ENCODE measurements at places on chromosomes 1 and 21. TPM values are rescaled to one million over a fixed set of nuclear protein-coding genes. Genes with fewer than 3 reads are reported as not detected.

CSF3R gene
- polyA plus RNA-seq, result not detected

AADACL4 gene
- polyA plus RNA-seq, result not detected

SIK1 gene
- 0.32 TPM for polyA plus RNA-seq

GJB4 gene
- polyA plus RNA-seq, result not detected

TDRD5 gene
- polyA plus RNA-seq, result not detected

ZNF695 gene
- polyA plus RNA-seq, result not detected

SNAPIN gene
- polyA plus RNA-seq, result 43.2 TPM

SELE gene
- polyA plus RNA-seq, result not detected

KRTAP19-8 gene
- not detected for polyA plus RNA-seq

EFCAB14 gene
- polyA plus RNA-seq, result 17.9 TPM

MAP3K21 gene
- polyA plus RNA-seq, result 1.8 TPM

CD84 gene
- polyA plus RNA-seq, result not detected

MEX3A gene
- polyA plus RNA-seq, result not detected

OSBPL9 gene
- 29.2 TPM for polyA plus RNA-seq

OR2G6 gene
- polyA plus RNA-seq, result not detected

UBE2G2 gene
- polyA plus RNA-seq, result 18.6 TPM

CELF3 gene
- 0.17 TPM for polyA plus RNA-seq

SVBP gene
- polyA plus RNA-seq, result 48.9 TPM

DCDC2B gene
- polyA plus RNA-seq, result not detected

ACTN2 gene
- 5.0 TPM for polyA plus RNA-seq

ZDHHC18 gene
- 6.6 TPM for polyA plus RNA-seq

AMY1A gene
- not detected for polyA plus RNA-seq

F13B gene
- not detected for polyA plus RNA-seq

LORICRIN gene
- not detected for polyA plus RNA-seq

SPRR4 gene
- polyA plus RNA-seq, result not detected

OSCP1 gene
- 51.8 TPM for polyA plus RNA-seq

OPRD1 gene
- polyA plus RNA-seq, result not detected

C4BPA gene
- not detected for polyA plus RNA-seq

SPATA1 gene
- not detected for polyA plus RNA-seq

CASP9 gene
- 2.1 TPM for polyA plus RNA-seq

OVAAL gene
- polyA plus RNA-seq, result not detected

LDLRAD1 gene
- not detected for polyA plus RNA-seq

PODN gene
- polyA plus RNA-seq, result not detected

ESPN gene
- 10.1 TPM for polyA plus RNA-seq

UBE2Q1 gene
- 52.2 TPM for polyA plus RNA-seq

S100A7 gene
- not detected for polyA plus RNA-seq
